ENCODE measurements at places on chromosomes 11 and 22.

GRCh38 chr22:23325183-23325582 lies 144.9 kb downstream of the BCR start:
- DNase-seq = no peak

DNA sequence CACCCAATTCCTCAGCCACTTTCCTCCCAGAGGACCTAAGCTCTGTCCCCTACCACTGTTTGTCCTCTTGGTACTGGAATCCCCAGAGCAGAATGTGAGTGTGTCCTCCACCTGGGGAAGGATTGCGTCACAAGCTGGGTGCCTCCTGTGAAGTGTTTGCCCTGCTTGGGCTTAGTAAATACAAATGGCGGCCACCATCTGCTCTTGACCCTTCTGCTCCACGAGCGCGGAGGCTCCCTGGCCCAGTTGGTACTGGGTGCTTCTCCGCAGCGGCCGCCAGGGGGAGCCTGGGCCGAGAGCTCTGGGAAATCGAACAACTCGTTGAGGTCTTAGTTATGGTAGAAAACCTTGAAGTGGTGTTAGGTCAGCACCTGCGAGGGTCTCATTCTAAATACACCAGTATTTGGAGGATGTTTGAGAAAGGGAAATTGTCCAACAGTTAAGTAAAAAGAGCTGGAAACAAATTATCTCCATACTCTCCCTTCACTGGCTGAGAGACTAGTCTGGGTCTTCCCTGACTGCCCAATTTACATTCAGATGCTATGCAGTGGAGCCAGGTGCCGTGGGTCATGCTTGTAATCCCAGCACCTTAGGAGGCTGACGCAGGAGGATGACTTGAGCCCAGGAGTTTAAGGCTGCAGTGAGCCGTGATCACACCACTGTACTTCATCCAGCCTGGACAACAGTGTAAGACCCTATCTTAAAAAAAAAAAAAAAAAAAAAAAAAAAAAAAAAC lies 74.6 kb upstream of the TEAD1 start:
- DNase-seq = peak; percentile 10

DNA sequence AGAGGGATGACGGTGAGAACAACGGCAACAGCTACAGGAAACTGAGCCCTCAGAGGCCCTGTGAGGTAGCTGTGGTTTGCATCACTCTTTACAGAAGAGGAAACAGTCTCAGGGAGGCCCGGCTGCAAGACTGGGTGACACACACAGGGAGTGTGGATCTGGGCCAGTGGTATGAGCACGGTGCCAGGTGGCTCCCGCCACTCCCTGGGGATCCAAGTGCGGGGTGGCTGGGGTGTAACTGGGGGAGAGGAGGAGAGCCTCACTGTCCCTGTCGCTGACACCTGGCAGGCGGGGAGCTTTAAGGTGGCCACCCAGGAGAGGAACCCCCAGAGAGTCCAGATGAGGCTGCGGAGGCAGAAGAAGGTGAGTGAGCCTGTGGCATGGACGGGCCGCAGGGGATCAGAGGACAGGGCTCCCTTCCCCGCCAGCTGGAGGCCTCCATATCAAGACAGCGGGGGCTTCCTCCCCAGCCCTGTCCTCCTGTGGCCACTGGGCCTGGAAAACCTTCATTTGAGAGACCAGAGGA lies 5.6 kb downstream of the RGL4 start:
- DNase-seq = peak; percentile 95

DNA sequence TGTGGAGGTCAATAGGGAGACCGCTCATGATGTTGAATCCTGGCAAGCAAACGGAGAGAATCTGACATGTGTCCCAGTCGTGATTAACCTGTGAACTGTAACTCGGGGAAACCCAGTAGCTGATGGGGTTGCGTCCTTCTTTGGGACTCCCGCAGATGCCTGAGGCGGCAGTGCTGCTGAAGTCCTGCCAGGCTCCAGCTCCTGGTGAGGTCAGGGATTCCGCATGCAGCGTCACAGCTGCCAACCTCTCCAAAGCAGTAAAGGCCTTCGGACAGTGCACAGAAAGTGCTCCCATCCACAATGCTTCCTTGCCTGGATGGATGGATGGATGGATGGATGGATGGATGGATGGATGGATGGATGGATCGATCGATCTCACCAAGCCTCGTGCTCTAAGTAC lies 13.5 kb downstream of the KCNQ1 start:
- no peak for DNase-seq

- DNase-seq = no peak
Observed at GRCh38 chr22:27749597-27750225, 51.8 kb downstream of the MN1 start.

- no peak for DNase-seq
Observed at GRCh38 chr11:126790550-126791081, 210.0 kb downstream of the KIRREL3 start.

- no peak for DNase-seq
Observed at GRCh38 chr11:6057452-6057851, 26.9 kb upstream of the OR56A1 start.

GRCh38 chr11:16082095-16083055 lies 274.0 kb downstream of the SOX6 start:
- no peak for DNase-seq

GRCh38 chr11:71948314-71949027 lies 19.6 kb downstream of the RNF121 start:
- DNase-seq = no peak

DNA sequence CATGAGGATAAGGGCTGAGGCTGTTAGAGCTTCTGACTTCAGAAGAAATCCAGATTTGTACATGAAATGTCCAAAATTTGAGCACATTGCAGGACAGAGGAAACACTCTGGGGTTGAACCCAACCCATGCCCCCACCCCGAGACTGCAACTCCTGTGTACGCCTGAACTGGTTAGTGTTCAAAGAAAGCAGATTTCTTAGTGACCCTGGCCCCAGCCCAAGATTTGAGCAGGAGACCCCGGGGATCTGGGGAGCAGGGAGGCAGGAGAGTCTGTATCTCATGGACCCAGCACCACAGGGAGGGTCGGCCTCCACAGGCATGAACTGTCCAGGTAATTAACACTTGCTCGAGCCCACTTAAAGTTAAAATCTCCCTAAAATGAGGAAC lies 69.3 kb upstream of the WNT7B start:
- DNase-seq = no peak

- DNase-seq = peak; percentile 41
Observed at GRCh38 chr11:97683733-97684132, 1293.9 kb downstream of the JRKL start.

DNA sequence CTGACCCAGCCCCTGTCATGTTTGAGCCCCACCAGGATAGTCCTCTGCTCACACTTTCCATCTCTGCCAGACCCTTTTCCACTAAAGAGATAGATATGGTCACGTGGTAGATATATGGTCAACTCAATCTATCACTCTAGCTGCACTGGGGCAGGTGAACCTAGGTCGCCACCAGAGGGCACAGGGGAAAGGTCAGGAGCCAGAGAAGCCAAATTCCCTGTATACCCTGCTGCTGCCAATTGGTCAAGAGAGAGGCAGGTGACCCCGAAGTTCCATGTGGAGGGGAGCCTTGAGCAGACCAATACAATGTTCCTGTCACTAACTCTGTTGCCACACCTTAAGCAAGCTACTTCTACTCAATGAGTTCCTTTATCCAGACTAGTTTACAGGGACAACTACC lies 101.1 kb upstream of the GALNT18 start:
- no peak for DNase-seq

DNA sequence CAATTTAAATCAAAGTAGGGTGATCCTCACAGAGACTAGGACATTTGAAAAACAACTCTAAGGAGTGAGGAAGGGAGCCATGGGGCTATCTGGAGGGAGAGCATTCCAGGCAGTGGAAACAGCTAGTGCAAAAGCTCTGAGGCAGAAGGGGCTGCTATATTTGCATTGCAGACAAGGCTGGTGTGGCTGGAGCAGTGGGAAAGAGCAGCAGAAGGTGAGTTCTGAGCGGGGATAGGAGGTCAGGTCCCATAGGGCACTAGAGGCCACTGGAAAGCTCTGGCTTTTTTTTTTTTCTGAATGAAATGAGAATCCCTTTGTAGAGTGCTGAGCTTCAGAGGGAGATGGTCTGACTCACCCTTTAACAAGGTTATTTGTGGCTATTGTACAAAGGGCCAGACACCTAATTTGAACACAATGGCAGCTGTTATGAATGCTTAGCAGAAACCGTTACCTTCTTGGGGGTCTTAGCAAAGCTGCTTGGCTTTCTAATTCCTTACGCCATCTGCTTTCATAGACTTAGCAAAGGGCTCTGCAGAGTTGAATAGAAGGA lies 291.6 kb downstream of the BUD13 start:
- DNase-seq = no peak

DNA sequence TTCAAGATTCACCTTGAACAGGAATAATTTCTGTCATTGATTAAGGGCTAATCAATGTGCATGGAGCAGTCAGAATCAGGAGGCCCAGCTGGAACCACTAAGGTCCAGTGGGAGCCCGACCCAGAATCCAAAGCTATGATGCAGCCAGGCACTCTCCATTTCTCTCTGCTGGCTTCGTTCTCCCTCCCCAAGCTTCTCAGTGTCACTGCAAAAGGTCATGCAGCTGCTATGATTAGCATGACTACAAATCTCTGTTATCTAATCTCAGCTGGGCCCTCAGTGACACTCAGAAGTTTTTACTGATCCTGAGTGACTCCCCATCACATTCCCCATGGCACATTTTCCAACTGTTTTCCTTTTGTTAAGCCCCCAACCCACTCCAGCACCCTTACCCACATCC lies 31.1 kb upstream of the PRSS23 start:
- no peak for DNase-seq

DNA sequence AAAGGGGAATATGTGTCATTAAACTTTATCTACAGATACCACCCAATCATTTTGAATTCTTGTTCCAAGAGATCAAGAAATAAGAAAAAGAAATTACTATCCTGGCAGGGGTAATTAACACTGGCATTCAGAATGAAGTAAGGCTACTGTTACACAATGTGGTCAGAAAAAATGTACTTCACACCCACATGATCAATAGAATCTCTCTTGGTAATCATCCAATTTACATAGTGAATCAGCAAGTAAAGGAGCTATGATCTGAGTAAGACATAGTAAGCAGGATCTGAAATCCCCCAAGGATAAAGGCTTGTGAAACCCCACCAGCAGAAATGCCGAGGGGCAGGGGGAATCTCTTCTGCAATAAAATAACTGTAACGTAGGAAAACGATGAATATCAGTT lies 466.5 kb downstream of the FAM181B start:
- DNase-seq = no peak

DNA sequence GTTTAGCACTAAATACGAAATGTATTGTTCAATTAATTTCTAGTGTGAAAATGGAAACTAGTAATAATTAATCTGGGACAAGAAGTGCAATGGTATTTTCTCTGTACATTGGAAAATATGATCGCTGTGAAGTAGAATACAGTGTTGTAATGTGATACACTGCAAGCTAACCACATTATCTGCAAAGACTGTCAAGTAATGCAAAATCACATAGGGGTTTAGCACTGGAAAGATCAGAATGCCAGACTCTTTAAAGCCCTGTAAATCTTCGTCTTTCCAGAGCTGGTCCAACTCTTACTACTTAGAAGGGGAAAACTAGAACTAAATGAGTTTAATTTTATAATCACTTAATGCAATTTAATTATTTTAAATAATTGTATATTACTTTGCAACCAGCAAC lies 544.5 kb upstream of the ANO3 start:
- no peak for DNase-seq

- no peak for DNase-seq
Observed at GRCh38 chr22:34198976-34199375, 278.7 kb upstream of the LARGE1 start.

DNA sequence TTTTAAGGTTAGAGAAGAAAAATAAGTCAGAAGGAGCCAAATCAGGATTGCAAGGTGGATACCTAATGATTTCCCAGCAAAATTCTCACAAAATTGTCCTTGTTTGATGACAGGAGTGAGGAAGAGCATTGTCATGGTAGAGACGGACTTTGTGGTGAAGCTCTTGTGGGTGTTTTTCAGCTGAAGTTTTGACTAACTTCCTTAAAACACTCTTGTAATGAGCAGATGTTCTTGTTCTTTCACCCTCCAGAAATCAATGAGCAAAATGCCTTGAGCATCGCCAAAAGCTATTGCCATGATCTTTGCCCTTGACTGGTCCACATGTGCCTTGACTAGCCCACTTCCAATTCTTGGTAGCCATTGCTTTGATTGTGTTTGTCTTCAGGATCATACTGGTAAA lies 20.0 kb downstream of the CALCB start:
- peak; percentile 66 for DNase-seq

DNA sequence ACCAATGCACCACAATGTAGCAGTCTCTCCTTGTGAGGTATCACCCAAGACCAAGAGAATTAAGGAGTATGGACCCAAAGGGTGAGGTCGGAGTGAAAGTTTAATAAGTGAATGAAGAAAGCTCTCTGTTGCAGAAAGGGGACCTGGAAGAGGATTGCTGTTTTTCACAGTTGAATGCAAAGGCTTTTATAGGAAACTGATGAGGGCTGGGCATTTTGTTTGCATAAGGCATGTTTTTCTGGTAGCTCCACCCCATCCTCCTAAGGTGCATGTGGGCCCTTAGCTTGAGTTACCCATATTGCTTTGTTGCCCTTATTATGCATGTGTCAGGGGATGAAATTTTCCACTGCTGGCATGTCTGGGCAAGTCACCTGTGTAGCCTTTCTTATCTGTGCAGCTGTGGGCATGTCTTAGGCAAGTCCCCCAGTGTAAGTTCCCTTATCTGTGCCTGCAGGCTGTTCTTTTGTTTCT lies 64.7 kb downstream of the BDNF start:
- no peak for DNase-seq

- DNase-seq = no peak
Observed at GRCh38 chr11:12817681-12818332, 143.6 kb downstream of the TEAD1 start.
